ENCODE measurements at places on chromosomes 11 and 22. TPM values are rescaled to one million over a fixed set of nuclear protein-coding genes. Genes with fewer than 3 reads are reported as not detected.

DNA sequence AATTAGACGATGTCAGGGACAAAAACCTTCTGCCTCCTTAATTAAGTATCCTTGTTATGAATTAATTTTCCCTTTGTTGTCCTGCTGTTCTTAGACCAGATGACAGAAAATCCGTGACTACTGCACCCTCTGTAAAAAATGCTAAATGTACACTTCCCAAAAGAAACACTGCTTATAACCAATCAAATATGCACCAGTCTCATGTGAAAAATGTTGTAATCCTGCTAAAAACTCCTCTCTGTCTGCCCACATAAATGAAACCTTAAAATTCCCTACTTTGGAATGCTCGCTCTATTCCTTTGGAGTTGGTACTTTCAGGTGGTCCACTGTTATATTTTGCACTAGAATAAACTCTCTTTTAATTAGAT, 366.8 kb upstream of the CCDC179 start:
- no peak for DNase-seq

SCGB1D1 gene
- not detected for total RNA-seq

ACTN3 gene
- total RNA-seq: not detected

FADS2 gene
- 37.1 TPM for total RNA-seq

TREH gene
- not detected for total RNA-seq

TEX54 gene
- total RNA-seq: not detected

DNA sequence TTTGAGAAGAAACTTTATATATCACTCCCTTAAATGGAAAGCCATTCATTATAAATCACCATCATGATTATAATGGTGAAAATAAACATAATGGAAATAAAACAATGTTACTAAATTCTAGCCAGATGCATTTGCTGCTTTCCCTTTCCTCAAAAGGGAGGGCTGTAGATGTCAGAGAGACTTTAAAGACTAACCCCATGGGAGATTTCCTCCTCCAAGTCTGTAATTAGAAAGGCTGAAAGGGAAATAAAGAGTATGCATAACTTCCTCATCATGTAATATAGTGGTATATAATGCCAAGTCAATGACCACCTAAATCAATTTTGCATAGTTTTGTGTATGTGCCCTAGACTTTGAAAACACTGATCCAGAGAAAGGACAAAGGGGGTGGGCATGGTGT, 6.4 kb downstream of the CD6 start:
- DNase-seq: no peak

IGF2 gene
- total RNA-seq: 106 TPM

DNA sequence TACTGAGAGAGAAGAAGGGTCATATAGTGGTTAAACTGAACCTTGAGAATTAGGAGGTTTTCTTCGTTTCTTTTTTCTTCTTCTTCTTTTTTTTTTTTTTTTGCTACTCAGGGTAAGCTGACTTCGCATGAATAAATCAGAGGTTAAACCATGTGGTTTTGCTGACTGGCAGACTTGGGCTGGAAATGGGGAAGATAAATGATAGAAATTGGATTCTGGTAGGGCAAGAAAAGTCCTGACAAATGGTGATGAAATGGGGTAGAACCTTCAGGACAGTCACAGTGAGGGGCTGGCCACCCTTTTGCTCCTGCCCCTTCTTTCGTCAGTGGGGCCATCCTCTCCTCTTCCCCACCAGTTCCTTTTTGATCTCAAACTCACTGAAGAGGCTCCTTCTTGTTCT, 1.6 kb upstream of the SWAP70 start:
- DNase-seq: no peak

LDLRAD3 gene
- 44.3 TPM for total RNA-seq

Data from LHCN-M2 (cell line).